Sciatic nerve (tissue), 2 donors: ENCODE measurements at places on chromosomes 4 and X.

- no peak for DNase-seq
These were observed 81.8 kb downstream of the CPZ start for GRCh38 chr4:8674311-8674885.

GRCh38 chr4:170420255-170420693 lies 330.5 kb upstream of the AADAT start:
- no peak for DNase-seq

- DNase-seq: no peak
These were observed 42.9 kb downstream of the MOB1B start for GRCh38 chr4:70945046-70945445.

DNA sequence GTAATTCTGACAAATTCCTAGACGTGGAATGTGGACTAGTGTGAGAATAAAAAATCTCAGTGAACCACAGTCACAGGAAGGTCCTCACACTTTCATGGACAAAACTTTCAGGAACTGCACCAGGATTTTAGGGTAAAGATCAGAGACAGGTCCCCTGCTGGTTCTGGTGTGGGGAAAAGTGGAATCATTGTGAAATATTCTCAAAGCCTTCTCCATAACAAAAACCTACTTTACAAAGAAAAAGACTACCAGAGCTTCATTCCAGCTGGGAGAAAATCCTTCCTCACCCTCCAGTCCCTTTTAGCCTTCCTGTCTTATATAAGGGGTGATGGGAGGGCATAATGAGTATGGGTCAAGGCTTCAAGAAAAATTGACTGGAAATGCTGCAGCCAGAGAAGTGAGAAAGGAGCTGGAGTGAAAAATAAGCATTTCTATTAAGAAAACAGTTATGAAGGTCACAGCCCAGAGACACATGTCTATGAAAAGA lies 325.8 kb downstream of the ARAP2 start:
- DNase-seq: no peak

DNA sequence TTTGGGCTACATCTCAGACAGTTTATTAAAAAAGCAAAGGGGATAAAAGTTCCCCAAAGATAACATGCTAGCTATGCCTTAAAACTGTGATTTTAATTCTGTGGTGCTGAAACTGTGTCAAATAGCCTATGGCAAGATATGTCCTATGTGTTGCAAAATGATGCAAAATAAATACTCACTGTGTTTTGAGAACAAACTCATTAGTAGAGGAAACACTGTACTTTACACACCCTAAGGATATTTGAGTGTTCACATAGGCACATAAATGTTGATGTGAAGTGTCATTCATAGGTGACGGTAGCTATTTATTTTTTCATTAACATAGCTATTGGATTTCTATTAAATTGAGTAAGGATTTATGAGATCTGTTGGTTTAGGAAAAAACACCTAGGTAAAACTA lies 351.9 kb downstream of the FAT4 start:
- DNase-seq: no peak

GRCh38 chr4:113607147-113607720 lies 154.3 kb downstream of the CAMK2D start:
- no peak for DNase-seq

DNA sequence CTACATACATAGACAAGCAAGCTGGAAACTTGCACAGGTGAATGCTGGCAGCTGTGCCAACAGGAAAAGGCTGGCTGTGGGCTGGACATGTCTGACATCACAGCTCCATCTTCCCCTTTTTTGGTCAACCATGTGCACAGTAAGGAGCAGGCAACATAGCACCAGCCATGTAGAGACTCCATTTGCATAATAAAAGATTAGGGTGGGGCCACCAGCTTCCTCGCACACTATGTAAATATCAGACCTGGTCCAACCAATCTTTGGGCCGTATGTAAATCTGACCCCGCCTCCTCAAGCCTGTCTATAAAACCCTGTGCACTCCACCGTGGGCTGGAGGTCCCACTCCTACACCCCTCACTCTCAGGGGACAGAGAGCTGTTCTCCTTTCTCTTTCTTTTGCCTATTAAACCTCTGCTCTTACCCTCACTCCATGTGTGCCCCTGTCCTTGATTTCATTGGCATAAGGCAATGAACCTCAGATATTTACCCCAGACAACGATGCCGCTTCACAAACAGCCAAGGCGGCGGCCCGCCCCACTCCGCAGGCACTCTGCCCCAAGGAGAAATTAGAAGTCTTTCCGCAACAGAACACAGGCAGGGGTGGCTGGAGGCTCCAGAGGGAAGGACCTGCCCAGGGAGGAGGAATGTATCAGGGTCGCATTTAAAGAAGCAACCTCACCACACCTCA lies 862.2 kb downstream of the TRIML1 start:
- DNase-seq: no peak

DNA sequence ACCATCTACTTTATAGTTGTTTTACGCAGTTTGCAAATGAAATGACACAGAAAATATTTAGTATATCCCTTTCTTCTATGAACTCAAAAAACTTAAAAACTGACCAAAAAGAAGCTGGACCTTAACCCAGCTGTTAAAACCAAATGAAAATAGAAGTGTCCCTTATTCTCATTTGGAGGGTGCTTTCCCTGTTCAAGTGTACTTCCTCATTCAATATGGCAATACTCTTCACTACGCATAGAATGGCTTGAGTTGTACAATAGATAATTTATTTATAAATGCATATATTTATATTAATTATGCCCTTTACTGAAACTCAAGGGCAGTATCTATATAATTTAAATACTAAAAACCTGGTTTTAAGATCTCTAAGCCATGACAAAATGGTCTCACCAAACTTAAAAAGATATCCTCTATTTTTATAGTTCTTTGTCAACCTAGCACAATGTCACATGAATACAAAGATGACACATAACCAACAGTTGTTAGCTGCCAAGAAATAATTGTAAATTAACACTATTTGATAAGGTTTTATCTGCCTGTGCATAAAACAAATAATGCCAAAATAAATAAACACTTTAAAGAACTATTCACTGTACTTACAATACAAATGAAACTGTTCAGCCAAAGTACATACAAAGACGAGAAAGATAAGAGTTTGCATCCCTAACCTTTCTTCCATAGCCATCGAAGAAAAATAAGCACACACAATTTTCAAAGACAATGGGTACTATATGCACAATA lies 25.2 kb downstream of the YTHDC1 start:
- no peak for DNase-seq

- DNase-seq: no peak
These were observed 62.3 kb downstream of the ALG13 start for GRCh38 chrX:111743316-111743715.

DNA sequence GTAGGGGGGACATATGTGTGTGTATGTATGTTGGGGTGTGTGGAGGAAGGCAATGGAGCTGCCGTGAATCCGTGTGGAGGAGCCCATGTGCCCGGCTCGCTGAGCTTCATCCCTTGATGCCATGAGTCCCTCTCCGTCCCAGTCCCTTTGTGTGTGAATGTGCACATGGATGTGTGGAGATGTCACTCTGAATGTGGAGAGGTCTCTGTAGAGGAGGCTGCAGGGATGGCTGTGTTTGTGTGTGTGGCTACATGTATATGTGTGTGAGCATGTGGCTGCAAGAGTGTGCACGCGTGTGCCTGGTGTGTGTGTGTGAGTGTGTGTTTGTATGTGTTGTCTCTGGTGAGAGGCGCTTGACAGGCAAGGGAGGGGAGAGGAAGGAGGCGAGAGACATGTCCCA lies 1.3 kb downstream of the DLG3 start:
- no peak for DNase-seq

DNA sequence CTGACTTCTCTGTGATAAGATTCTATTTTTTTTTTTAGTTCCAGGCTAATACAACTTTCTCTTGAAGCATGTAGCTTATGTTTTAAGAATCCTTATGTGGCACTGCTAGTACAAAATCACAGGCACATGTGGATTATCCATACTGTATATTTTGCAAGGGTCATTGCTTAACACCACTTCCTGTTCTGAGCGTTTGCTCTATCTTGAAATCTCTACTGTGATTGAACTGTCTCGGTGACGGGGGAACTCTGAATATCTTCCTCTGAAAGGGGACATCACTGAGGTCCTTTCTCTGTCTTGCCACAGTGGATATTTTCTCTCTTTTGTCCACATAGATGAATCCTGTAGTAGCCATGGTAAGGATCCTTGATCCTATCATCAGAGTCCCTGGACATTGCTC lies 2.1 kb upstream of the WFS1 start:
- DNase-seq: no peak

- no peak for DNase-seq
These were observed 6.7 kb downstream of the ADGRG4 start for GRCh38 chrX:136307471-136307870.

DNA sequence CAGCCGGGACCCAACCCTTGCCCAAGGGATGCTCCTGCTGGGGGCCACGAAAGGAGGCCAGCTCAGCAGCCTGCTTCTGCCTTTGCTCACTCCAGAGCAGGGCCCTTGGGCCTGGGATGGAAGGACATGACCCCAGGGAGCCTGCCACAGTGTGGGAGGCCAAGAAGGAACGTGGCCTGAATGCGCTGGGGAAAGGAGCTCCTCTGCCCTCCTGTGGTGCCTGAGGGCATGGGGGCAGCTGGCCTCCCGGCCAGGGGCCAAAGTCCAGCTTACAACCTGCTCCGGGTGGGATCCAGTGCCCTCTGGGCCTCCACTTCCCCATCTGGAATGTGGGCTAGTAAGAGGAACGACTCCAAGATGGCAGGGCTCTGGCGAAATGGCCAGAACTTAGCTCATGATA lies 2.0 kb upstream of the ATP2B3 start:
- DNase-seq: no peak

DNA sequence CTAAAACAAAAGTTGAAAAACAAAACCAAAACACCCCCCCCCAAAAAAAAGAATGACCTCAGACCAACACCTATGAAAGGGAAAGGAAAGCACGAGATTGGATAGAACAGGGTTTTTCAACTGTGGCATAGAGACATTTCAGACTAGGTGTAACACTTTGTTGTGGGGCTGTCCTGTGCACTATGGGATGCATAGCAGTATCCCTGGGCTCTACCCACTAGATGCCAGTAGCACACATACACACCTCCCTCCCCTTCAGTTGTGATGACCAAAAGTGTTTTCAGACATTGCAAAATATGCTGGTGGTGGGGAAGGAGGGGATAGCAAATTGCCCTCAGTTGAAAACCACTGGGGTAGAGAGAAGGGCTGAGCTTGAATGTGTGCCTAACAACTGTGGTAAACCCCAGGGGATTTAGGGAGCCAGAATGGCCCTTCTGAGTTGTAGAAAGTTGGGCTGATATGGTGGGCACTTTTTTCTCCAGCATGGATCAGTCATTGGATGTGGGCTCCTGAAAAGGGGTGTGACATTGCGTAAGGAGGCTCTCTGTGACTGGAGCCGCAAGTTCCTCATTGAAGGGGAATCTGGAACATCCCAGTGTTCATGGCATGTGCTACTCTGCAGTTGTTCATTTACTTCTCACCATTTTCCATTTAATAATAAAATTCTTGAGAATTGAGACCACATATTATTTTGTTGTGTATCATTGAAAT lies 8.8 kb upstream of the GEMIN8 start:
- DNase-seq: no peak

DNA sequence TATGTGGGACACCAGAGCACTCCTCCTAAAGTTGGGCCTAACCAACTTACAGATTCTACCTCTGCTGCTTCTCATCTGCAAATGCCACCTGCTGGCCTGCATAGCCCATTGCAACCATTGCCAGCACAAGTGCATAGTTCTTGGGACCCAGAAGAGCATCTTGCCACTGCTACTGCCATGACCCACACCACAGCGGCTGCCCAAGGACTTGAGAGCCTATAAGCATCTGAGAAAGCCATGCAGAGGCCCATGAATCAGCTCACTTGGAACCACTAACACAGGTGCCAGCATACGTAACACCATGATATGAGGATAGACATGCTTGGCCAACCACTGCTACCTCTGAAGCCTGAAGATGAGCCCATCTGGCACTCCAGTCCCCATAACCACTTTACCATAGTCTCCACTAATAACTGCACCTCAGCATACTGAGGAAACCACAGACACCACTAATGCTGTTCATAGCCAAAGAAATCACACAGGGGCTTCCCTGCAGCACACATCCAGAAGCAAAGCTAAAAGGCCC lies 258.1 kb upstream of the AGTR2 start:
- DNase-seq: no peak

GRCh38 chr4:153161226-153161963 lies 42.8 kb upstream of the TRIM2 start:
- DNase-seq: no peak

GRCh38 chr4:2036327-2036726 lies 22.8 kb upstream of the NAT8L start:
- no peak for DNase-seq

GRCh38 chr4:1215141-1216075 lies 33.5 kb downstream of the CTBP1 start:
- DNase-seq: no peak

- DNase-seq: no peak
These were observed 6.2 kb upstream of the CSF2RA start for GRCh38 chrX:1262369-1262768.
